Cerebellar cortex (tissue), 1 donor: ENCODE measurements at places on chromosomes 12 and 14.

DNA sequence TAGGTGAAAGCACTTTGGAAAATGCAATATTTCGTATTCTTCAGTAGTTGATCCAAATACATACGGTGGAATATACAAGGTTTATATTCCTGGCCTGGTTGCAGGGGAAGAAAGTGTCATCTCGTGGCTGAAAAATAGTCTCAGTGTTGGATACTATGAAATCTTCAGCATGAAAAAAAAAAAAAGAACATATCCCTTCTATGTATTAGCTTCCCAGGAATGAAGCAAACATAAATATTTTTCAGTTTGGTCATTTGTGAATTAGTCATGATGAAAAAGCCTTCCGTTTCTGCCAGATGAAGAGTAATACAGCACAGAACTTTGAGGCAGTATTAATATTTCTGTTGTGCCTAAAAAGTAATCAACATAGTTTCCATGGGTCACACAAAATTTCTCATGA lies 36.7 kb downstream of the FLRT2 start:
- no peak for DNase-seq

DNA sequence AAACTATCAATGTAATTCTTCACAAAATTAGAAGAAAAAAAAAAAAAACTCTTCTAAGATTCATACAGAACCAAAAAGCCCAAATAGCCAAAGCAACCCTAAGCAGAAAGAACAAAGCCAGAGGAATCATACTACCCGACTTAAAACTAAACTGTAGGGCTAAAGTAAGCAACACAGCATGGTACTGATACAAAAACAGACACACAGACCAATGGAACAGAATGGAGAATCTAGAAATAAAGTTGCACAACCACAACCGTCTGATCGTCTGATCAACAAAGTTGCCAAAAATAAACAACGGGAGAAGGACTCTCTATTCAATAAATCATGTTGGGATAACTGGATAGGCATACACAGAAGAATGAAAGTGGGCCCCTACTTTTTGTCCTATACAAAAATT lies 16.9 kb downstream of the CDK17 start:
- DNase-seq, result no peak

- DNase-seq, result peak; percentile 29
Observed at GRCh38 chr14:20680363-20680762, 4.0 kb upstream of the RNASE4 start.

GRCh38 chr14:33949411-33949893 lies 1.4 kb downstream of the EGLN3 start:
- no peak for DNase-seq

DNA sequence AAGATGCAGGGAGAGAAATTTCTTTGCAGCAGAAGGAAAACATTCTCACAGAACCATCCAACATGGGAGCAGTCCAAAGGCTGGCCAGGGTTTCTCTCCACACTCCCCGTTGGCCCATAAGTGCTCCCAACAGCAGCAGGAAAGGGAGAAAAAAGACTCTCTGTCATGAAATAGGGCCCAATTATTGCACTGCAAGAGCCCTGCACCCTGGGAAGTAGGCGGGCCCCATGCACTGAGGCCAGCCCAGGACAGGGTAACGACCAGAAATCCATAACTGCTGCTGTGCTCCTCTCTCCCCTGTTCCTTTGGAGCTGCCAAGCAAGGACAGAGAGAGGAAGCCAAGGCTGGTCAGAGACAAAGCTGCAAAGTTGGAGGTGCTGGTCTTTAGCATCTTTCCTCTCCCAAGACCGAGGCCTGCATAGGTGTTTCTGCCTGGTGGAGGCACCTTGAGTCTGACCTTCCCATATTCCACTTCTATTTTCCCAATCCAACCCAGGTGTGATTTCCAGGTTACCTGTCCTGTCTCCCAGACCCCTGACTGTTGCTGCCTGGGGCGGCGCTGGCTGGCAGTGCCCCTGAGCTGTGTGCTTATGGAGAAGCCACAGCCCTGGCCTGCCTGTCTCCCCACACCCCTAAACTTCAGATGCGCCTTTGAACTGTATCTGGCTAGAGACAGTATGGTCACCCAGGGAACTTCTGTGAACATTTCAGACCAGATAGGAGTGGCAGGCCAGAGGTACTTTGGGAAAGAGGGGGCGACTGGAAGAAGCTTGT lies 6.8 kb downstream of the GALNT16 start:
- no peak for DNase-seq

DNA sequence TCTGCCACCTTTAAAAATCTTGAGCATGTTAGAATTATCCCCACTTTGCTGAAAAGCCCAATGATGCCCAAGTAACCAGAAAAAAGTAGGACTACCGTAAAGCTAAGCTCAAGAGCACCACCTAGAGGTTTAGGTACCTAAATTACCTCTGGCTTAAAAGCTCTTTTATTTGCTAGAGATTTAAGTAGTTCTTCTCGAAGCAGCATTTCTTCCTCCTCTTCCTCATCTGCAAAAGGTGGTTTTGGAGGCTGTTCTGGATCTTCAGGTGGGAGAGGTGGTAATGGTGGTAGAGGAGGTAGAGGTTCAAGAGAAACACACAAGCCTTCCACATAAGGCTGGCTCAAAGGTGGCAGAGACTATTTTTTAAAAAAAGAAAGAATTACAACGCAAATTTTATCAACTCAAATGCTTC lies 26.9 kb downstream of the ZFC3H1 start:
- peak; percentile 75 for DNase-seq

DNA sequence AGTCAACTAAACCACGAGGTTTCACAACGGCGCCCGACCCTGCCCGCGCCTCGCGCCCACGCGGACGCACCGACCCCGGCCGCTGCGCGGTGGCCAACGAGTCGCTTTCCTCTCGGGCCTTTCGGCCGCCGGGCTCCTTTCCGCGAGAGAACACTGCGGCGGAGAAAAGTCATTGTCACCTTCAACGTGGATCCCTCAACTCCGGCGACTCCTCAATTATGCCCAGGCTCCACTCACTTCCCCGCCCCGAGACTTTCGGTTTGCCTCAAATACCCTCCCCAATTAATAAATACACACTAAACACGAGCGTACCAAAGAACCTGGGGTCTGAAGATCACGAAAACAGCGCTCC lies 450 bp downstream of the SINHCAF start:
- no peak for DNase-seq

- no peak for DNase-seq
Observed at GRCh38 chr12:52054833-52055730, 3.8 kb downstream of the NR4A1 start.

DNA sequence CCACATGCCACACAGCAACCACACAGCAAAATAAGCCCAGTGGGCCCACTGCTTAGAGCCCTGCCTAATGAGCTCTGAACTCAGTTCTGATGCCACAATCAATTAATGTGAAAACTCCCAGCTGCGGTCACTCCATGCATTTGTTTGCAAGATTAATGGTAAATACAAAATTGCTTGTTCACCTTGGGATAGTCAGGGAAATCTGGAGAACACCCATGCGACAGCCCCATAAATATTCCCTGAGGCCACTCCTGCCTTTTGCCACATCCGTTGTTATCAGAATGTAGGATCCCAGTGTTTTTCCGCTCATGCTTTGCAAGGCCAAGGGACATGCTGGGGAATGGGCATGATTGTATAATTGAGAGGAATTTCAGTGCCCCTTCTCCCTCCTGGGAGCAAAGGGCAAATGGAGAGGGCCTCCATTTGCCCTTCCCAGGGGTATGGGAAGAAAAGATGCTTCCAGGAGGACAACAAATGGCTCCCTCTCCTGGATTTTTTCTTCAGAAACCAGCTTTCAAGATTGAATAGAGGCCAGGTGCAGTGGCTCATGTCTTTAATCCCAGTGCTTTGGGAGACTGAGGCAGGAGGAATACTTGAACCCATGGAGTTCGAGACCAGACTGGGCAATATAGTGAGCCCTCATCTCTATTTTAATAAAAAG lies 30.8 kb upstream of the CMKLR1 start:
- DNase-seq, result no peak

DNA sequence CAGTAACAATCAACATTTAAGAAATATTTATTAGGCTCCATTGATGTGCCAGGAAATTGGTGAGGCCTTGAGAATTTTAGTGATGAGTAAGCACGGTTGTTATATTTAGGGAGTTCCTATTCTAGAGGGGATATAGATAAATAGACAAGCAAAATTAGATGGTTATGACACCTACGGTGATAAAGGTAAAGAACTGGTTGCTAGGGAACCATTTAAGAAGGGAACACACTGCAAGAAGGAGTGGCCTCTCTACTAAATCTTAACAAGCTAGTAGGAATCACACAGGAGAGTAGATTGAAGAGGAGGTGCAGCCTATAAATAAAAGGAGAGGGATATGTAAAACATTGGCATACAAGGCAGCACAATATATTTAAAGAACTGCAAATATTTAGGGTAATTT lies 155.2 kb downstream of the LRIG3 start:
- DNase-seq, result no peak

DNA sequence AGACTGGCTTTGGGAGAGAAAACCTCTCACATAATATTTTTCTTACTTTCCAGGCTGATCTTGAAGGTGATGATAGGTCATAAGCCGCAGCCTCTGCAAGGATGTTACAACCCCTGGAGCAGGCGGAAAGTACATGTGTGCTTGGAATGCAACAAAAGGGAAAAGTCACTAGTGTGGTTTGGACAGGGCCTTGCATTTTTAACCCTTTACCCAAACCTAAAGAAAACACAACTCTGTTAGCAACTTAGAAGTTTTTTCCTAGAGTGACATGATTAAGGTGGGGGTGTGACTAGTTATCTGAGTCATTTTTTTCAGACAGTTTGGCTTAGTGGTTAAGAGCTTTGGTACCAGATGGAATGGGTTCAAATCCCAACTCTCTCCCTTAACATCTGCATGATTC lies 97.0 kb downstream of the TMEM30B start:
- no peak for DNase-seq

DNA sequence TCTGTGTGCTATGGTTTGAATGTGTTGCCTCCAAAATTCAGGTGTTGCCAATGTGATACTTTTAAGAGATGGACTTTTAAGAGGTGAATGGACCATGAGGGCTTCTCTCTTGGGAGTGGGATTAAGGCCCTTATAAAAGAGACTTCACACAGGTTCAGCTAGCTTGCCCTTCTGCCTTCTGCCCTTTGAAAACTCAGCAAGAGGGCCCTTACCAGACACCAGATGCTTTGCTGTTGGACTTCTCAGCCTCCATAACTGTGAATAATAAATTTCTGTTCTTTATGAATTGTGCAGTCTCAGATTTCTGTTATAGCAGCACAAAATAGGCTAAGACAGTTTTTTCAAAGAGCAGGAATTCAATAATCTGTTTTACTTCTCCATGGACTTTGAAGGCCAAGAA lies 86.1 kb downstream of the DIP2B start:
- DNase-seq, result no peak

- no peak for DNase-seq
Observed at GRCh38 chr14:101408077-101408831, 153.0 kb upstream of the DIO3 start.

- no peak for DNase-seq
Observed at GRCh38 chr14:100982762-100983161, 79.2 kb upstream of the RTL1 start.

DNA sequence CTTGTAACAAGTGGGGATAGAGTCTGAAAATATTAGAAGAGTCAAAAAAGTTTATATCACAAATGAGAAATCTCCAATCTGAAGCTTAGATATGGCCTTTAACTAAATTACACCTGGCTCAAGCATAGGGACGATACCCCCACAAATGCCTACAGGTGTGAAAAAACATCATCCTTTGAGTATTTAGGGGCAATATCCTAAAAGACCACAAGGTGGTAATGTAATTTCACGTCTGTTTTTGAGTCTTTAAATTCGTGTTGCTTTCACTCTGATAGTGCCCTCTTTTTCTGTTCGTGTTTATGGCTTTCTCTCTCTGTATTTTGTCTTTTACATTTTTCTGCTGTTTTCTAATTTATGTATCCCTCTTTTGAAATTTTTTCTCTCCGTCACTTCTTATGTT lies 84.3 kb downstream of the ETNK1 start:
- no peak for DNase-seq

DNA sequence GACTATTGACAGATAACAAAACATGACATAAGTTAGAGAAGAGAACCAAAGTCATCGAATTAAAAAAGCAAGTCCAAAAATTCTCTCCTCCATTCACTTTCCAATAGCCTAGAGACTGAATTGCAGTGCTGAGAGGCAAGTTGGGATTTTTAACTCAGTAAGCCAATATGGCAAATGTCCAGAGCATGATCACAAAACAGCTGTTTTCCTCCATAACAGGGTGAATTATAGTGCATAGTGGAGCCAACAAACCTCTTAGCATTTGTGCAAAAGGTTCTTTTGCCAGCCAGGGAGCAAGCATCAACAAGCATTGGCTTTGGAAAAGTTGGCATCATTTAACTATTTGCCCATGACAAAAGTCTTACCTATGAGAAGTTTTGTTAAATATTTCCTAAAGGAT lies 458.8 kb upstream of the NOVA1 start:
- DNase-seq, result no peak

GRCh38 chr14:50533806-50534205 lies 1.4 kb upstream of the MAP4K5 start:
- DNase-seq, result no peak
